ENCODE measurements at places on chromosomes 7 and 10. TPM values are rescaled to one million over a fixed set of nuclear protein-coding genes. Genes with fewer than 3 reads are reported as not detected.

The NYAP1 gene
- 0.95 TPM for total RNA-seq

The SP4 gene
- total RNA-seq = 8.0 TPM

The GDF2 gene
- not detected for total RNA-seq

The CPA2 gene
- total RNA-seq = 0.41 TPM

The IFIT3 gene
- total RNA-seq = 22.7 TPM

The MAGI2 gene
- total RNA-seq = 18.3 TPM

The SPDYE16 gene
- 1.4 TPM for total RNA-seq

GRCh38 chr10:4802711-4803487 is 23.1 kb upstream of the AKR1E2 start:
- no peak for DNase-seq

DNA sequence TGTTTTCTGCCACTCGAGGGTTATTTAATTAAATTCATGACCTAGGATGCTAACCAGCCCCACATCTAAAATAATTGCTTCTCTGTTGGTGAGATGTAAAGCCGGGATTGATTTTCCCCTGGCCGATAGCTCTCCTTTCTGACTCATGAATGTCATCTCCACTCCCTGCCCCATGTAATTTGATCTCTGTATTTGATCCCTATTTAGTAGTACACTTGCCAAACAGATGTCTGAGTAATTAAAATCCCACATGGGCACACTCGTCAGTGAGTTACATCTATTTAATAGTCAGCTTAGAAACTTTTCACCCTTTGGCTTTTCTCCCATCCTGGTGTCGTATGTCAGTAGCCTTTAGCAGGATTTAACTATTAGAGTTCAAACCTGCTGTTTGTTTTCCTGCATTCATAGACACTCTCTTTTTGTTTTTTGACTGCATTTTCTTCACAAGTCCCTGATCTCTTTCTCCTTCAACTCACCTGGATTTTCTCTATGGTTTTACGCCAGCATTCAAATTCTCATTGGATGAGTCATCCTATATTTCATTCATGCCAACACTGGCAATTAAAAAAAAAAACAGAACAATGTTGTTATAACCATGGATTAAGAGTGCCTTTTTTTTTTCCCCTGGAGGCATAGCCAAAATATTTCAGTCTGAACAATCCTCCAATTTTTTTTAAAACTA is 82.7 kb downstream of the SPAG6 start:
- no peak for DNase-seq

GRCh38 chr10:35643151-35644049 is 1.3 kb upstream of the FZD8 start:
- DNase-seq = peak; percentile 27

GRCh38 chr10:29622382-29622922 is 12.3 kb downstream of the SVIL start:
- DNase-seq = no peak

GRCh38 chr10:42790835-42791234 is 8.2 kb downstream of the BMS1 start:
- DNase-seq = no peak

GRCh38 chr7:141558544-141559183 is 7.5 kb downstream of the AGK start:
- DNase-seq = no peak

- DNase-seq = no peak
Observed at GRCh38 chr10:51106311-51106945, 32.1 kb downstream of the PRKG1 start.

GRCh38 chr10:108620821-108621534 is 1302.3 kb downstream of the XPNPEP1 start:
- DNase-seq = no peak

GRCh38 chr10:93166134-93166533 is 92.4 kb downstream of the CYP26A1 start:
- no peak for DNase-seq

DNA sequence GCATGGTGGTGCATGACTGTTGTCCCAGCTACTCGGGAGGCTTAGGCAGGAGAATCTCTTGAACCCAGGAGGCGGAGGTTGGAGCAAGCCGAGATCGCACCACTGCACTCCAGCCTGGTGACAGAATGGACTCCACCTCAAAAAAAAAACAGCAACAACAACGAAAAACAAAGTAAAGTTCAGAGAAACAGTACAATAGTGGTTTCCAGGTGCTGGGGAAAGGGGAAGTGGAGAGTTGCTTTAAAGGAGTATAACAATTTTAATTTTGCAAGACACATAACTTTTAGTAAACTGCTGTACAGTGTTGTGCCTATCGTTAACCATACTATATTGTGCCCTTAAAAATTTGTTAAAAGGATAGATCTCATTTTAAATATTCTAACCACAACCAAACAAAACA is 662.7 kb upstream of the POT1 start:
- no peak for DNase-seq

DNA sequence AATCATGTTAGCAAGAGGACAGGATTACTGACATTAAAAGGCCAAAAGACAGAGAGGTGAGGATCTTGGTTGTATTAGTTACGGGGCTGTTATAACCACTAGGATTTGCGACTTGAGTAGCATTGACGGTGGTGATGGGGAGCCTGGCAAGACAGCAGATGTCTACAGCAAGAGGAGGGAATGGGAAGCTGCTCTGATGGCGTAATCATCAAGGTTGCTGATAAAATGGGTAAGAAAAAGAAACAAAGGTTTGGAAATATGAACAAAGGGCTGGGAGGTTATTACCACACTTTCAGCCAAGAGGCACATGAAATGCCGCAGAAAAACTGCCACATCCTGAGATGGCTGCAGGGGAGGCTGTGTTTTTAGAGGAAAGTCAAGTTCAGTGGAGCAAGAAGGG is 33.9 kb downstream of the TMEM229A start:
- no peak for DNase-seq

GRCh38 chr10:97546456-97547270 is 25.9 kb upstream of the ANKRD2 start:
- no peak for DNase-seq

DNA sequence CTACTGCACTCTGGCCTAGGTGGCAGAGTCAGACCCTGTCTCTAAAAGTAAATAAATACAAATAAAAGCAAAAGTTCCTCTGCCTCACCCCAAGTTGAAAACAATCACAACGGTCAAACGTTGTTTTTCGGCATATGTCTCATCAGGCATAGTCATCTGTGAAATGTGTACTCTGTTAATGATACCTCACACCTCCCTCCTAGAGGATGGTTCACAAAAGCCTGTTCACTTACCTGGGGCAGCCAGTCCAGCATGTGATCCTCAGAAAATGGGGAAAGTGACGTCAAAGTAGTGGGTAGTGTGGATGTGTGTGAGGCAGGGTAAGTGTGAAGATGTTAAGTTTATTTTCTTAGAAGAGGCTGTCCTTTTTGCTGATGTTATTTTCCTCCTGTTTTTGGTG is 254.0 kb upstream of the LRGUK start:
- no peak for DNase-seq

DNA sequence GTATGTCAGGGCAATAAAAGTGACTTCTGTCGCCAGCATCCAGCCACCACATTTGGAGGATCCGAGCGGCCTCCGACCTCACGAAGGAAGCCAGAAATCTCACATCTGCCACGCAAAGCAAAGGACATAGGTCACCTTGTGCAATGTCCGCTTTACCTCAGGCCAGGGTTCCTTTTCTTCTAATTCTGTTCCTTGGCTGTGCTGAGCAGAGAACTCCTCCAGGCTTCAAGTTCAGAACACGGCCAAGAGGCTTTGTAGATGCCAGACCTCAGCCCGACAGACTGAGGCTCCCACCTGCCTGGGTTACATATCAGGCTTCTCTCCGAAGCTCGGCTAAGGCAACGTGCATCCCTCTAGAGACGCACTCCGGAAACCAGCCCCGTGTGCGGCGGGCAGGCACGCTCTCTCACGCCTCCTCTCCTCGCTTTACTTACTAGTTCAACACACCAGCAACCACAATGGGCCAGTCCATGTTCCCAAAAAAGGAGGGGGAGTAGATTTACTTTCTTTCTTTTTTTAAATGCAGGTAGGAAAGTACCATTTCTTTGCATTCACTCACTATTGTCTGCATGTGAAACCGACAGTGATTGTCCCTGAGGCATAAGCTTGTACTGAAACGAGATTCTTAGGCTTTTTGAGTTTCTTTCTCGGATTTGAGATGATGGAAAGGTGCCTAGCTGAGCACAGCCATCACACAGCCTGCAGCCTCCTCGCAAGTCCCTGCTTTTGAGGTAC is 122.4 kb upstream of the AFAP1L2 start:
- peak; percentile 31 for DNase-seq

- peak; percentile 43 for DNase-seq
Observed at GRCh38 chr7:30173058-30173897, 38.5 kb downstream of the MTURN start.

DNA sequence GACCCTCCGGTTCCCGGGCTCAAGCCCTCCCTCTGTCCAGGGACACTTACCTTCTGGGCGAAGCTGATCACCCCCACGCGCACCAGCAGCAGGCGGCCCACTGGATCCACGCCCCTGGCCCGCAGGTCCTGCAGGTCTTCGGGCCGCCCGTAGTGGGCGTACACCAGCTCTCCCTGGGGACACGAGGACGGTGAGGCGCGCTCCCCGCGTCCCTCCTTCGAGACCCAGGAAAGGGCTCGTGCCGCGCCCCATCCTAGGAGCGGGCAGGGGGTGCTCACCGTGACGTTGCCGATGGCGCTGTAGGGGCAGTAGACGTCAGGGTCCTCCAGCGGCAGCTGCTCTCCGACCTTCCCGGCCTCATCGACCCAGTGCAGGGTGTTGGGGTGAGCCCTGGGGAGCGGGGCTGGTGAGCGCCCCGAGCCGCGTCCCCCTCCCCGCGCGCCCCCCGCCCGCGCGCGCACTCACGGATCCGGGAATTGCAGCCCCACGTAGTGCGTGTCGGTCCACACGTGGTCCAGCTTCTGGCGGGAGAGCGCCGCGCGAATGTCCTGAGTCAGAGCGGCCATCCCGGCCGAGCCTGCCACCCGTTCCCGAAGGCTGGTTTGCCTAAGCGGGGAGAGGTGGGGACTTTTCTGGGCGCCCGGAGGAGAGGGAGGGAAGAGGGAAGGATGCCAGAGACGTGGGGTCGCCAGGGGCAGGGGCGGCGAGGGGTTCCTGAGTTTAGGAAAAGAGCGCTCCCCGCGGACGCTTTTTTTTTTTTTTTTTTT is 8.2 kb downstream of the TFR2 start:
- no peak for DNase-seq

DNA sequence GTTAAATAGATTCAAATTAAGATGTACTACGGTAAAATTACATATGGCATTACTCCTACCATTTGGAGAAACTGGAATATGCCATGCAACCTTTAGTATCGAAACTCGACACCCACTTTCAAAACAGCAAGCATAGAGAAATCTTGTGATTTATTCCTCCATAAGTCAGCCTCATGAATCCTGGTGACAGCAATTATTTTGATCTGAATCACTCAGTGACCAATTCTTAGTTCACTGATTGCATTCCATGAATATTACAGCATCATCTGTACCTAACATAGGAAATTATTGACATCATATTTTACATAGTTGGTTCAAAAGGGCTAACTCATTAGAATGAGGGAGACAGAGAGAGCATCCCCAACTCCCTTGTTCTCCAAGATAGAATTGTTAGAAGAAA is 89.6 kb downstream of the CACNB2 start:
- DNase-seq = no peak

- DNase-seq = no peak
Observed at GRCh38 chr10:33052263-33052875, 94.3 kb upstream of the ITGB1 start.

GRCh38 chr7:27775782-27776181 is 35.8 kb downstream of the TAX1BP1 start:
- no peak for DNase-seq

- no peak for DNase-seq
Observed at GRCh38 chr10:105545101-105545500, 904.0 kb downstream of the SORCS3 start.

DNA sequence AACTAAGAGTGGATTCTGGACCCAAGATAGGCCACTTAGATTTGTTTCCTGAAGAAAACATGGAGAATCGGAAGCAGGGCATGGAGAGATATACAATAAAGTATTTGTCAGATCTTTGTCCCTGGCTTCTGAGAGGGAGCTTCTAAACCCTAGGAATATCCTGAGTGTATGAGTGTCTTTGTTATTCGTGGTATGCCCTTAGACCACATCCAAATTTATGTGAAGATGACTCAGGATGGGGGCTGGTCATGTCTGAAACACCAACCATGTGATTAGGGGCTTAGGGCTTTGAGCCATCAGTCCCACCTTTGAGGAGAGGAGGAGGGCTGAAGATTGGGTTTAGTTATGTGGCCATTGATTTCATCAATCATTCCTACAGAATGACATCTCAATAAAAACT is 69.7 kb upstream of the PLPP4 start:
- DNase-seq = no peak

- no peak for DNase-seq
Observed at GRCh38 chr7:106644999-106645398, 16.0 kb downstream of the CCDC71L start.

GRCh38 chr10:124989526-124989925 is 47.6 kb downstream of the ZRANB1 start:
- DNase-seq = no peak

- DNase-seq = no peak
Observed at GRCh38 chr7:42572056-42572455, 335.0 kb upstream of the GLI3 start.

DNA sequence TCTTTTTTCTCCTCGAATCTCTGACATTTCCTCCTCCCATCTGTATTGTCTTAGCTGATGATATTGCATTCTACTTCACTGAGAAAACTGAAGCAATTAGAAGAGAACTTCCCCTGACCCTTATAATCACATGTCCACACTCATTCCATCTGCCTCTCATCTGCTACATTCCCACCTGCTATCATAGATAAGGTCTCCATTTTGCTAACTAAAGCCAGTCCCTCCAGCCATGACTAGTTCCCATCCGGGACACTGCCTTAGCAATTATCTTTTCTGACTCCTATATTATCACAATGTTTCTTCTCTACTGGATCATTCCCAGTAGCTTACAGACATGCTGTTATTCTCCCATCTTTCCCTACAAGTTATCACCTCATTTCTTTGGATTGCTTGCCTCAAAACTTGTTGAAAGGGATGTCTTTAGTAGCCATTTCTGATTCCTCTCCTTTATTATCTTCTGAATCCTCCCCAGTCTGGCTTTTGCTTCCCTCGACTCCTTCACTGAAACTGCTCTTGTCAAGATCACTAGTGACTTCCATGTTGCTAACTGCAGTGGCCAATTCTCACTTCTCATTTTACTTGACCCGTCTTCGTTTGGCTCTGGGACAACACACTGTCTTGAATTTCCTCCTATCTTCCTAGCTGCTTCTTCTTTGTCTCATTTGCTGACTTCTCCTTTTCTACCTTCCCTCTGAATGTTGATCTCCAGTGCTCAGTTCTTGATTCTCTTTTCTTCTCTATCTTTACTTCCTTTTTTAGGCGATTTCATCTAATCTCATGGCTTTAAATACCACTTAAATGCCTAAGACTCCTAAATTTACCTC is 35.9 kb downstream of the FZD1 start:
- no peak for DNase-seq

DNA sequence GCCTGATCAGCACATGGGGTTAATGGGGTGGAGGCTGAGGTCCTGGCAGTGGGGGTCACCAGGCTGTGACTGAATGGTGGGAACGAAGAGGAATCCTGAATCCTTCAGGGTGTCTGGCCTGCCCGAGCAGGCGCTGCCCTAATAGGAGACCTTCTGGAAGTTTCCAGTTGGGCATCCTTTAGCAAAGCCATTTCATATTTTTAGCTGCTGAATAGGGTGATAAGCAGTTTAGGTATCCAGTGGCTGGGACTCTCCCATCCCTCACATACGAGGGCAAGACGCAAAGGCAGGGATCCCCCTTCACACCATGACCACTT is 159.3 kb downstream of the SH3PXD2A start:
- no peak for DNase-seq
